ENCODE measurements at places on chromosomes 7 and 10.
A peak's percentile ranks its signal among the peaks of the same experiment; 100 is the strongest.

- DNase-seq: no peak
Measured at GRCh38 chr10:73079779-73080541, 16.7 kb downstream of the P4HA1 start.

DNA sequence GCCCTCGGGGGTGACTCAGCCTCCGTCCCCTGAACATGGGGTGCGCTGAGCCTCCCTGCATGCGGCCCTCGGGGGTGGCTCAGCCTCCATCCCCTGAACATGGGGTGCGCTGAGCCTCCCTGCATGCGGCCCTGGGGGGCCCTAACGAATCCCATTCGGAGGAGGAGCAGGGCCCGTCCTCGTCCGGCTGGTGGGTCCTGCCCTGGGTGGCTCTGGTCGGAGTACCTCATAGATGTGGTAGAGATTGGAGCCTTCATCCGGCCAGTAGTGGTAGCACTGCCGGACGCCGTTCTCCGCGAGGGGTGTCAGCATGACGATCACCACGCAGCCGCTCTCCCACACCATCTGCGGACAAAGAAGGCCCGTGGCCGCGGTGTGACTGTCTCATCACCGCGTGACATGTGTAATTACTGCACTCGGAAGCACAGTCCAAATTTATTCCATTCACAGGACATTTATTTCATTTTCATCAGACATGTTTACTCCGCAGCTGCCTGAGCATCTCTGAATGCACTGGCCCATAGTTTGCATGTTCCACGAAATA, 241.1 kb downstream of the DNAJB6 start:
- no peak for DNase-seq

DNA sequence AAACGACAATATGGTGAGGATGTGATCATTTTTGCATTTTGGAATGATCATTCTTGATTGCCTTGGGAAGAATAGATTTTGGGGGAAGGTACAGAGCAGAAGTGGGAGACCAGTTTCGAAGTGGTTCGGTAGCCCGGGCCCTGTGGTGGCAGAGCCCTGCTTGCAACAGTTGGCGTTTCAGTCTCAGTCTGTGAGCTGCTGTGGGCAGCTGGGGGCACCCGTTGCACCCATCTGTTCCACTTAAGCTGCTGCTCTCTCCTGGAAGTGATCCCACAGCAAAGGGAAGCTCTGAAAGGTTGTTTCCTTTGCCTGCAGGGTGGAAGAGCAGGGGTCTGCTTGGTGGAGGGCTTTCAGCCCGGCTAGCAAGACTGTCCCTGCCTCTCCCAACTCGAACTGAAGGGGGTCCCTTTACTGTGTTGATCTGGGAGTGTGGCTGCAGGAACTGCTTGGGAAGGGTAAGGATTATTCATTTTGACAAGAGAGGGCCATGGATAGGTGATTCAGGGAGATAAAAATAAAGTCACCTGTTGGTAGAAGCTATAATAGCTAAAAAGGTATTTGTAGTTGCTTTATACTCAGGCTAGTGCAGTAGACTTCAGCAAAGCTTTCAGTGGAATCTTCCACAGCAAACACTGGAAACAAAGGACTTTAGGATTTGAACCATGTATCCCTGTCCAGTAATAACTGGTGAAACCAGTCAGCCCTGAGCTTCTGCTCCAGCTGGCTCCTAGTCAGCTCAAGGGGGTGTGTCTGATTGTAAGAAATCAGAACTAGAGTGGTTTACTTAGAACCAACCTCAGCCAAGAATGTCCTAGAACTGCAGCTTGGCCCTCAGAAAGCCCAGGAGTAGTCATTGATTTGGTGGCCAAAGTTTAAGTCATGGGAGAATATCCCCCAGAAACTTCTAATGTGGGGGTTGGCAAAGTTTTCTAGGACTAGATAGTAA, 53.1 kb upstream of the PDCD4 start:
- no peak for DNase-seq

DNA sequence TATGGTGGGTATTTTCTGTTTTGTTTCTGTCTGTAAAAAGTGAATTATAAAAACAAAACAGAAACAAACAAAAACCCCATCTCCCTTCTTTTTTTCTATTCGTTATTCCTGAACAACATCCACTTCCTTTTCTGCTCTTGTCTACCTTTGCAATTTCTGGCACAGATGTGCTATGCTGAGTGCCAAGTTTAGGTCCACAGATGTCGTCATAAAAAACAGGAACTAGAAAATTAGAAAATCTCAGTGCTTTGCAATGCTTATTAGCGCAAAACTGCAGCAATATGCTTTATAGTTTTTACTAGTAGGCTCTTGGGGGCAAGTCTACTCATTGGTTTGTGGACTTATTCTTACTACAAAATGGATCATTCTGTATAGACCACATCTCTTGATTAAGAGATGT, 94.2 kb upstream of the PRKCQ start:
- no peak for DNase-seq

- DNase-seq: no peak
Measured at GRCh38 chr7:130925136-130925794, 191.3 kb upstream of the KLF14 start.

DNA sequence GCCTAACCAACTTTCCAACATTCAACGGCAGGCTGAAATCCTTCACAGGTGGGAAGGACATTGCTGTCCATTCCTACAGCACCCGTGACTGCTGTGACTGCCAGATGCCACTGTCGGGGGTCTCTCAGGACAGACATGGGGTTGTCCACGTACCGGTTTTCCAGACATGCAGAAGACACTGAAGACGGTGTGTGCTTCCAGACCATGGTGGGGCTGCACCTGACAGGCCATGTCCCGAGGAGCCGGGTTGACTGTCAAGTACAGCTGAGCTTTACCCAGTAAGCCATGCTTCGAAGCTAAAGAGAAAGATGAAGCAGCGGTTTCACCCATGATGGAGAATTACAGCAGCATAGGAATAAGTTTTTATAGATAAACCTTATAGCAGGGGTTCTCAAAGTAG, 70.9 kb downstream of the PKD1L1 start:
- DNase-seq: no peak

GRCh38 chr10:381805-382204, 246.6 kb downstream of the ZMYND11 start:
- no peak for DNase-seq

GRCh38 chr10:118035354-118036005, 11.3 kb downstream of the RAB11FIP2 start:
- no peak for DNase-seq

GRCh38 chr7:18459484-18460245, 35.9 kb upstream of the HDAC9 start:
- no peak for DNase-seq

GRCh38 chr10:129525401-129525801, 58.4 kb downstream of the MGMT start:
- DNase-seq: peak; percentile 66

DNA sequence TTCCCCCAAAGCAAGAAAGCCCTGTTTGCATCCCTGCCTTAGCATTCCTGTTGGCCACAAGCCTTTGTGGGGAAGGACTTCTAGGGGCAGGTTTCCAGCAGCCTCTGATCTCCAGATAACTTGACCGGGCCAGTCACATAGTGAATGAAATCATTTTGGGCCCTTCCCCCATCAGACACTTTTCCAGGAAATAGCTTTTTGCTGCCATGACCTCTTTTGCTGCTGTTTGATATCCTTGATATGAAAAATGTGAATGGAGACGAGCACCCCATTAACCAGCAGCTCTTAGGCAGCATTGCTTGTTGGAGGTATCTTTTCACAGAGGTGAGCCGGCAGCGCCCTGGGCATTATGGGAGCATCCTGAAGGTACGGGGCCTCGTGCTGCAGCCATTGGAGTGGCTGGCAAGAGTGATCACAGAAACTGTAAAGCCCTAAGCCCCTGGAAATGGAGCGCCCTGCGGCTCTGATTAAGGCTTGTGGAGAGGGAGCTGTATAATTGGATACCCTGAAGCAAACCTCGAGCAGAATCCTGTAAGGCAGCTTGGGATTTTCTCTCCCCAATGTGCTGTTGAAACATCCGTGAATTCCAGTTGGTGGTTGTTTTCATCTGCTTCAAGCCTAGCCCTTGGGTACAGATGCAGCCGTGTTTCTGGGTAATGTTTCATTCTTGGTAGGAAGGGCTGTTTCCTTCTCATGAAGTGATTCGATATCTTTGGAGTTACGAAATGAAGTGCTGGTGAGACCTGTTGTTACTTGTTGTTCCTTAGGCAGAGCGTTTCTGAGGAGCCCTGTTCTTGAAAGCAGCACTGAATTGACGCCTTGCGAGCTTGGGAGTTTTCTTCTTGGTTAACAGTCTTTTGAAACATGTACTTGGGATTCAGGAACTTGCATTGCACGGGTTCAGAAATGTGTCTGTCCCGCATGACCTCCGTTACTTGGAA, 179.0 kb downstream of the PTEN start:
- DNase-seq: no peak

DNA sequence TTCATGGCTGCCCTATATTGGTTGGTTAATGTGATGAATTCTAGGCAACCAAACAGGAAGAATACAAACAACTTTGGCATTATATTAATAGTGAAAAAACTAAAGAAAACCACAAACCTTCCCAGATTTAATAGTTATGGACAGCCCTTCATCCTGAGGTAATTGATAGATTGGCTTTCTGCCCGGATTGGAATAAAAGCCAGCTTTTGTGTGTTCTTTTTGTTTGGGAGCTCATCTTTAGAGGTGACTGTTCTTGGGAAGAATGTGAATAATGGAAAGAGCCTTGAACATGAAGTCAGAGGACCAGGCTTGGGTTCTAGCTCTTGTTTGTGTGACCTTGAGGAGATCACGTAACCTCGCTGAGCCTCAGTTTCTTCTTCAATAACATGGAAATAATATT, 92.3 kb downstream of the VTI1A start:
- DNase-seq: no peak

GRCh38 chr7:64996305-64996704, 5.5 kb upstream of the ZNF117 start:
- no peak for DNase-seq

DNA sequence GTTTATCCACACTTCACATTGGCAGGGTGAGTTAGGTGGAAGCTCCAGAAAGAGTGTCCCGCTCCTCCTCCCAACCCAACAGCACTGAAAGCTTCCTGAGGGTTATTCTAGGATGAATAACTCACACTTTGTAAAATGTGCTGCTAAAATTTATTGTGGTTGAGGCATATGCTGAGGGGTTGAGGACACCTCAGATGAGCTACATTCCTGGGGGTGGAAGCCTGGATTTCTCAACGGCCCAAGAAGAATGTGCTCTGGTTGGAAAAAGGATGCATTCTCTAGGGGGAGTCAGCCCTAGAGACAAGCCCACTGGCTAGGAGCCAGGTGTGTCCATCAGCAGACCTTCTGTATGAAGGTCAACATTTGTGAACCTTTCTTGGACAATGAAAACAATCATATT, 91.5 kb upstream of the PDE1C start:
- DNase-seq: peak; percentile 96

- DNase-seq: no peak
Measured at GRCh38 chr7:42877862-42878261, 34.0 kb downstream of the C7orf25 start.

GRCh38 chr10:12181065-12181775, 14.5 kb downstream of the NUDT5 start:
- DNase-seq: peak; percentile 9

DNA sequence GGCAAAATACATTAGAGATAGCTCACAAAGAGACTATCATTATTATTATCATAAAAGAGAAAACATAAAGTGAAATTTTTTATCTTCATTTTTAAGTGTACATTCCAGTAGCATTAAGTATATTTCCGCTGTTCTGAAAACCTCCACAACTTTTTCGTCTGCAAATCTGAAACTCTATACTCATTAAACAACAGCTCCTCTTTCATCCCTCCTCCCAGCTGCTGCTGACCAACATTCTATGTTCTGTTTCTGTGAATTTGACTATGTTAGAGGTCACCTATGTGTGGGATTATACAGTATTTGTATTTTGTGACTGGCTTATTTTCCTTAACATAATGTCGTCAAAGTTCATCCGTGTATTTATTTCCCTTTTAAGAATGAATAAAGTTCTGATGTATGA, 429.3 kb upstream of the TPK1 start:
- no peak for DNase-seq

- DNase-seq: peak; percentile 83
Measured at GRCh38 chr10:33193701-33194521, 140.6 kb downstream of the NRP1 start.

GRCh38 chr7:96021568-96021967, 249.2 kb downstream of the DYNC1I1 start:
- peak; percentile 57 for DNase-seq

DNA sequence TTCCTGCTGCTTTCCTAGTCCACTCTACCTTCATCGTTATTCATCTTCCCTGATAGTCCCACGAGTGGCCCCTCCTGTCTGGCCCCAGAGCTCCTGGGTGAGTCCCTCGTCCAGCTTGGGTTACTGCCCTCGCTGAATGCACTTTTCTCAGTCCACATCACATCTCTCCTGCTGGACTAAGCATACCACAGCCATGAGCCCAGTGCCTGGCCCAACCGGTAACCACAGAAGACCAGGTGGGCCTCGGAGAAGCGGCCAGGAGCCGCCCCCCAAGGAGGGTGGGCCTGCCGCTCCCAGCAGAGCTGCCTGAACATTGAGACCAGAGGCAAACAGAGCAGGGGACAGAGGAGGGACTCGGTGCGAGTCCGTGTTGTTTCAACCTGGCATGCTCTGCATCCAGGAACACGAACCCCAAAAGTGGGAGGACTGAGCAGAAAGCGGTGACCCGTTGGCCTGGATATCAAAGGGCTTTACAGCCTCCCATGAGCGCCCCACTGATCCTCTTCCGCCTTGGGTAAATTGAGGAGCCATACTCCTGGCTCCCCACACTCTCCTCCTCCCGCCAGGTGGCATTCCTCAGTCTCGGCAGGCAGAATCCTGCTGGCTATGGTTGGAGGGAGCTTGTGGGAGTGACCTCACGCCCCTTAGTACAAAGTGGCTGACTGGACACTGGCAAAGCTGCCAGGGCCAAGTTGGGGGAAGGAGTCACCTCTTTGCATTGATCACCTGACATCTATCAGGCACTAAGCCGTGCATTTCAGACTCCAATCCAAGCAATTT, 13.3 kb downstream of the TMEM72 start:
- DNase-seq: no peak
